ENCODE measurements at places on chromosomes 1 and 21.

DNA sequence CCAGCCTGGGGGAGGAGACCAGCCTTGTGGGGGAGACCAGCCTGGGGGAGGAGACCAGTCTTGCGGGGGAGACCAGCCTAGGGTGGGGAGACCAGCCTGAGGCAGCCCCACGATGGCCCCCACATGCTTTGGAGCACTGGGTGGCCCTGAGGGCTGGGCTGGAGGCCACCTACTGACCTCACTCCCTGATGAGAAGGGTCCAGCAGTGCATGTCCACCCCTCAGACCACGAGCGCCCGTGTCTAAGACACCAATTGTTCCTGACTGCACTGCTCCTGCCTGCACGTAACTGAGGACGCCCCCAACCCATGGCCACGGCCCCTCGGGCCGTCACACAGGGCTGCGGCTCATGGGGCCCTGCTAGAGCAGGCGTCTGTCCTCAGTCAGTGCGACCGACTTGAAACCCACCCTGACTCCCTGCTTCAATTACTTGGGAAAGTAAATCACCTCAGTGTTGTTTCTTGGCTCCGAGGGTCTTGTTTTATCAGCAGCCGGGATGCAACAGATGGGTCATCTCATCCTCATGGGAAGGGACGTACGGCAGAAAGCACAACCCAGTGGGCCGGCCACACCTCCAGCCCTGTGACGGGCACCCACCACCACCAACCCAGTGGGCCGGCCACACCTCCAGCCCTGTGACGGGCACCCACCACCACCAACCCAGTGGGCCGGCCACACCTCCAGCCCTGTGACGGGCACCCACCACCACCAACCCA, at the start of gene SPATC1L:
Gene SPATC1L, minus strand, starts transcription at position 550 of the 715 bp plus-strand sequence. CDS start 1,643 bp downstream, outside the sequence.
- DNase-seq = no peak

GRCh38 chr1:53628286-53628955, 110.5 kb downstream of the GLIS1 start:
- DNase-seq = no peak

DNA sequence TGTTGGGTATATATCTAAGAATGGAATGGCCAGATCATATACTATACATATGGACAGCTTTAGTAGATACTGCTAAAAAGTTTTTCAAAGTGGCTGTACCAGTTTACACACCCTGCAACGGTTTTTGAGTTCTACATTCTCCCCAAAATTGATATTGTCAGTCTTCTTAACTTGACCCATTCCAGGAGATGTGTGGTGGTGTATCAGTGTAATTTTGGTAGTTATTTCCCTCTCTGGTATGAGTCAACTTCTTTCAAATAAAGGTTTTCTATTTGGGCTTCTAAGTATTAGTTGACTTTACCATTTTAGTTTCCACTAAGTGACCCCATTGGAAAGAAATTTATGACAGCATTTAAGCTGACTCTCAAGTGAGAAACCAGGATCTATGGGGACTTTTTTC, 29.2 kb downstream of the INKA2 start:
- no peak for DNase-seq

DNA sequence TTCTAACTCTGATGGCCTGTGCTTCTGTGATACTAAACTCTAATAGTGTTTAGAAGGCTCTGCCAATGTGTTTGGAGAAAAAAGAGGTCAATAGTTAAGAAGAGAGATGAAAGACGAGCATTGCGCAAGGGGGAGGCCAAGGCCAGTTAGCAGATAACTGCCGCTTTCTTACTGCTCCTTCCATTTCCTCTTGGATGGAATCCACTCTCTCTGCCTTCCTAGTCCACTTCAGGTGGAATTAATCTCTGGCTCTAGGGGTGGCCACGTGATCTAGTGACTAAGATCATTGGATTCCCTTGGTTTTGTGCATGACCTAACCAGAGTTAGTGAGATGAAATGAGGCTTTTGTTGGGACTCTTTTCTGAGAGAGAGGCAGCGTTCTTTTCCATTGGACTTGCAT, 148.3 kb downstream of the ACTL8 start:
- DNase-seq = no peak

GRCh38 chr1:992362-992761, 7.5 kb downstream of the HES4 start:
- no peak for DNase-seq

DNA sequence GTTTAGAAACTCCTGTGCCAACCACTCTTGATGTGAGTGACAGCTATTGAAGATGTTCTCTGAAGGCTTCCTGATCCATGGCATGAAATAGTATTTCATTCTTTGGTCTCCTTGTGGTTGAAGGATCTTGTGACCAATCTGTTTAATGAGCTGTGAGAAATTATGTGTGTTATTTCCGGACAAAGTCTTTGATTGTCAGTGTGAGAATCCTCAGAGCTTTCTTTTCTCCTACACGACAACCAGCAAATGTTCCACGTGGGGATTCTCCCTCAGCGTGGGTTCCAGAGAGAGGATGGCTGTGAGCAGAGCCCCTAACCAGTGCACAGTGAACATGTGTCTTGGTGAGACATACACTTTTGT, 45.0 kb upstream of the HOOK1 start:
- no peak for DNase-seq

- DNase-seq = no peak
Observed at GRCh38 chr1:113975211-113975895, 3.9 kb upstream of the OLFML3 start.

DNA sequence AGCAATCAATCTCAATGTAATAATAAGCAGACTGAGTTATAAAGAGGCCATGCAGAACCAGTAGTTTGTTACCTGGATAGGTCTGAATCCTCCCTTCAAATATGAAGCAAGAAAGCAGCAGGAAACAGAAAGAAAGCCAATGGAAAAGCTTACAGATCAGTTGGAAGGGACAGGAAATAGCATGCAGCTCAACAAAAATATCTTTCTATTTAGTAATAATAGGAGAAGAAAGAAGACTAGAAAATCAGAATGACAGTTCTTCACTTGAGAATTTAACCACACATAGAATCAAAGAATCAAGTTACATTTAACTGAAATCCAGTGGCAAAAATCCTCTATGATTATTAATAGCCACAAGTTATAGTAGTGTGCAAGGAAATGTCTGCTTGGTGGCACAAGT, 194.4 kb downstream of the EIF4G3 start:
- DNase-seq = no peak

GRCh38 chr1:61173118-61173517, 90.8 kb downstream of the NFIA start:
- no peak for DNase-seq

GRCh38 chr1:29639741-29640427, 403.6 kb downstream of the PTPRU start:
- DNase-seq = no peak

DNA sequence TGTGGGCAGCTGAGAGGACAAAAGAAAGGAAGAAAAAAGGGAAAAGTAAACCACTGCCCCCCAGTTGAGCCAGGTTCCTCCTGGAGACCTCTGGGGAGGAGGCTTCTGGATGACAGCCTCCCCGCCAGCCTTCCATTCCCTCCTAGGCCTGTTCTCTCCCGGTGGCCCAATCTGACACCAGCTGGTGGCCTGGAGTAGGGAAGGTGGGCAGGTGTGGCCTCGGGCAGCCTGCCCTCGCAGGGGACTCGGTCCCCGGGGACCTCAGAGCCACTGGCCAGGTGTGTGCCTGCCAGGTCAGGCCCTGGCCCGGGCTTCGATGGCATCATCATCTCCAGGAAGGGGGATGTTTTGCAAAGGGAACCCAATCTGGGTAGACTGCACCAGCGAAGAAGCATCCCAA, 159.0 kb downstream of the CASZ1 start:
- DNase-seq = no peak

DNA sequence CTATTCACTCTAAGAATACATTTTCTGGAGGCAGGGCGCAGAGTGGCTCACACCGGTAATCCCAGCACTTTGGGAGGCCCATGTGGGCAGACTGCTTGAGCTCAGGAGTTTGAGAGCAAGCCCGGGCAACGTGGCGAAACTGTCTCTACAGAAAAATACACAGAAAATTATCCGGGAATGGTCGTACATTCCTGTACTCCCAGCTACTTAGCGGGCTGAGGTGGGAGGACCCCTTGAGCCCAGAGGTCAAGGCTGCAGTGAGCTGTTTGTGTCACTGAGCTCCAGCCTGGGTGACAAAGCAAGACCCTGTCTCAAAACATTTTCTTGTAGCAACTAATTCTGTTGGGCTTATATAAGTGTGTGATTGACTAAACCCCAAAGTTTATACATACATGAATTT, 30.5 kb downstream of the GPR161 start:
- no peak for DNase-seq

- DNase-seq = no peak
Observed at GRCh38 chr21:37383784-37384311, 17.3 kb downstream of the DYRK1A start.

- no peak for DNase-seq
Observed at GRCh38 chr1:68506386-68506785, 9.5 kb upstream of the DEPDC1 start.

GRCh38 chr1:201964261-201964660, 9.0 kb downstream of the TIMM17A start:
- no peak for DNase-seq

DNA sequence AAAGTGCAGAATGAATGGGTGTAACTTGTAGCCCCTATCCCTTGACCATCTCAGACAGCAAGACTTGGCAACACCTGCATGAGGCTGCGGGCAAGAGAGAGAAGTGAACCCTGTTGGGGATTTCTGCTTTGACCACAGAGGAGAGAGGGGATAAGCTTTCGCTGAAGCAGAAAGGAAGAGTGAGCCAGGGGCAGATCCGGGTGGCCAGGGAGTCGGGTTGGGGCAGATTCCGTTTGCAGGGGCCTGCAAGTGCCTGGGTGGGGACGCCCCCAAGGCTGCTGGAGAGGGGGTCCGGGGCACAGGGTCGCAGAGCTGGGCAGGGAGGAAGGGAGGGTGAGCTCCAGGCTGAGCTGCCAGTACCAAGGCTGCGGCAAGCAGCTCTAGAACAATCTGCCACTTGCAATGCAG, 25.3 kb upstream of the PIK3CD start:
- no peak for DNase-seq

GRCh38 chr1:81824759-81825158, 24.0 kb downstream of the ADGRL2 start:
- DNase-seq = no peak

GRCh38 chr1:105636052-105636451, 1420.4 kb upstream of the PRMT6 start:
- DNase-seq = no peak

- DNase-seq = no peak
Observed at GRCh38 chr21:14356746-14357145, 26.2 kb downstream of the HSPA13 start.

DNA sequence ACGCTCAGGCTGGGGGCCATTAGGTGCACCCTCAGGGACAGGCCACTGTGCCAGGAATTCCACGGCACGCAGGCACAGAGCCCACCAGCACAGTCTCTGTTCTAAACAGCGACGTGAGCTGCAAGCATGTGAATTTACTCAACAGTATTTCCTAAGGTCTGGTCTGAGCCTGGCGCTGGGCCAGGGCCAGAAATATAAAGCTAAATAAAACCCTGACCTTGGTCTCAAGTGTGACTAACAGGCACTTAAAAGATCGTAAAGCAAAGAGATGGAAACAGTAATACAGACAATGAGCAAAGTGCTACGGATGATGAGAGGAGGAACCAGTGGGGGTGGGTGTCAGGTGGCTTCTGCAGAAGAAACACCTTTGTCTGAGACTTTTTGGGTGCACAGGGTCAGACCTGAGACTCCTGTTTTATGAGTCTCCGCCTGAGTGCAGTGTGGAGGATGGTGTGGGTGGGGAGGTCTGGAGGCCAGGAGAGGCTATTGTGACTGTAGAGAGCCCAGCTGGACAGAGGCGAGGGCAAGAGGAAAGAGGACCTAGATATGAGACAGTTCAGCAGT, 53.4 kb upstream of the EDN2 start:
- DNase-seq = no peak

DNA sequence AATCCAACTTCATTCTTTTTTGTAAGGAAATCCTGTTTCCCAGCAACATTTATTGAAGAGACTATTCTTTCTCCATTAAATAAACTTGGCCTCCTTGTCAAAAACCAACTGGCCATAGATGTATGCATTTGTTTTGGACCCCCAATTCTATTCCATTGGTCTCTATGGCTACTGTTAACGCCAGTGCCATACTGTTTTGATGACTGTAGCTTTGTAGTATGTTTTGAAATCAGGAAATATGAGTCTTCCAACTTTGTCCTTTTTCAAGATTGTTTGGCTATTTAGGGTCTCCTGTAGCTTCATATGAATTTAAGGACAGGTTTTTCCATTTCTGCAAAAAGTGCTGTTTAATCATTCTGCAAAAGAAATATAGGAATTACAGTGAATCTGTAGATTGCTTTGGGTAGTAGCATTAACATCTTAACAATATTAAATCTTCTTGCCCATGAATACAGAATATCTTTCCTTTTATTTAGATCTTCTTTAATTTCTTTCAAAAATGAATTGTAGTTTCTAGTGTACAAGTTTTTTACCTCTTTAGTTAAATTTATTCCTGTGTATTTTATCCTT, 61.3 kb downstream of the ITGB3BP start:
- DNase-seq = no peak

- no peak for DNase-seq
Observed at GRCh38 chr1:203176273-203177035, 828 bp upstream of the MYBPH start.

DNA sequence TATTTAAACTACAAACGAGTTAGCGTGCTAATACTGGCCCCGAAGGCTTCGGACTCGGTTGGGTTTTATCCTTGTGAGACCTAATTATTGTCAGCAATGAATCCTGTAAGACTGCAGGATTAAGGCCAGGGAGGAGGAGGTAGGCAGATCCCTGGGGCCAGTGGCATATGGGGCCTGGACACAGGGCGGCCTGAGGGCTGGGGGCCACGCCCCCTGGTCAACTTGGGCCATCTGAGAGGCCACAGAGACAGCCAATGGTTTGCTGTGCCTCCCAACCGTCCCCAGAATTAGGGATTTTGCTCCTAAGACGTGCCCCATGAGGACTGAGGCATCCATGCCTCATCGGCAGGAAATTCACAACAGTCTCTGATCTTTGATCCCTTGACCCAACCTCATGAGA, 31.1 kb upstream of the DISP3 start:
- DNase-seq = no peak

- DNase-seq = no peak
Observed at GRCh38 chr1:39047374-39048229, 21.5 kb downstream of the NDUFS5 start.

- no peak for DNase-seq
Observed at GRCh38 chr1:168792592-168793125, 63.7 kb upstream of the DPT start.

DNA sequence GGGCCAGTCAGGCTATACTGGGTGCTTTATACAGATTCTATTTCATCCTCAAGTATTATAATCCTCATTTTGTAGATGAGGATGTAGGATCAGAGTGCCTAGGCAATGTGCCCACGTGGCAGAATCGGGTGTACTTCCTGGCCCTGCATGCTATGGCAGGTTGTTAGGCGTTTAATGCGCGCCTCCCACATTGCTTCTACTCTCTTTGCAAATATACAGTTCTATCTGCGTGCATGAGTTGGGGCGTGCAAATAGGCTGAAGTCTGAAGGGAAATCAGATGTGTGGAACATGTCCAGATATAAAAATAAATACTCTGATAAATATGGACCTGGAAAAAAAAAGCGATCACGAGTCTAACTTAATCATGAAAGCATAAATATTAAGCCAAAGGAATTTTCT, 194.7 kb upstream of the FMN2 start:
- DNase-seq = no peak

GRCh38 chr1:26358411-26359384, 4.8 kb upstream of the CRYBG2 start:
- no peak for DNase-seq
